ENCODE measurements at places on chromosomes 5 and 9.

DNA sequence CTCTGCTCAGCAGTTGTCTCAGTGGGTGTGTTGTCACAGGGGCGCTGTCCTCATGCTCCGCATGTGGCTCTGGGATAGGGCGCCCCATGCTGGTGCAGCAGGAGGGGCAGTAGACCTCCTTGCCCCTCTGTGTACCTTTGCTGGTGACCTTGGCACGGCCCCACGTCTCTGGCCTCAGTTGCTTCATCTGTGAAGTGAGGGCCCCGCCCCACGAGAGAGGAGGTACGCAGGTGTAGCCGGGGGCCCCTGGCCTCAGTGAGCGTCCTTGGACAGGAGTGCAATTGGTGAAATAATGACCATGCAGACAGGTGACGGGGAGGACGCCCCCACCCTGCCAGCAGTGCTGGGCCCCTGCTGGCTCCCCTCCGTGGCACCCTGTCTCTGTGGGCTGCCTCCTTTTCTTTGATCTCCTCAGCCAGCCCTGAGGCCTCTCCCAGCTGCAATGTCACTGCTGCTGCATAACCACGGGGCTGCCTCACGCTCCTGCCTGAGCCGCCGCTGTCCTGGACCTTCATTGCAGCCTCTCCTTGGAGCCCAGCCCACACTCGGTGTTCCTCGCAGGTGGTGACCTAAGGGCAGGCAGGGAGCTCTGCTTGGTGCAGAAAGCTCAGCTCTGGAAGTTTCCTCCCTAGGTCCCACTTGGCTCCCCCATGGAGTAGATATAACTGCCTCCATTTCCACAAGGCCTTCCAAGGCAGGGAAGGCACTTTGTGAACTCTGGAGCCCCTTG is 57.3 kb downstream of the PHF2 start:
- DNase-seq, result no peak

DNA sequence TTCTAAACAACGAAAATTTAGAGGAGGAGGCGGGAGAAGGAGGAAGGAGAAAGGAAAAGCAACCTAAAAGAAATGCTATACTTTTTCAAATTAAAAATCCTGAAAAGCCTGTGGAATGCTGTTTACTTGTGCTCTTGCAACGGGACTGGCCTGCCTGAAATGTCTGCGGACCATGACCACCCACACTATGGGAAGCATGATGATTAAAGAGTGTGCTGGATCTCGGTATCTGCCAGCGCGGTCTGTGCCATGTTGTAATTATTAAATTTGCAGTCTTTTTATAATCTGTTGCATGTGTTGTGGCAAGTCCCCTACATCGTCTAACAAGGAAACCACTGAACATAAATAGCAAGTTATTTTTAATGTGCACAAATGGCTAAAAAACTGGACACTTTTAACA is 111.4 kb downstream of the FANCC start:
- DNase-seq, result no peak

DNA sequence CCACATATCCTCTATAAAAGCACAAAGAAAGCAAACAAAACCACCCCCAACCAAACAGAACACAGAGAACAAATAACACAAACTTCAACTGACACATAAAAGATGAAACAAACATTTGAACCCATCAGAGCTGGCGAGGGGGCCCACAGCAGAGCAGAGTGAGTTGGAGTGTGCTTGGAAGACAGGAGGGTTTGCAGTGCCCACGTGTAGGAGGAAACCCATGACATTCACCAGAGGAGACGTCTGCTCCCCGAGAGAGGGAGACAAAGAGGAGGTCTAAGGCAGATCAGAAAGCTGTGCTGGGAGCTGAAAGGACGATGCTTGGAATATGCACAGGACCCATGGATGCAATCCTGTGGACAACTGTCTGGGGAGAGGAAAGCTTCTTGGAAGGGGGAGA is 27.0 kb downstream of the MRPL36 start:
- DNase-seq, result peak; percentile 74

DNA sequence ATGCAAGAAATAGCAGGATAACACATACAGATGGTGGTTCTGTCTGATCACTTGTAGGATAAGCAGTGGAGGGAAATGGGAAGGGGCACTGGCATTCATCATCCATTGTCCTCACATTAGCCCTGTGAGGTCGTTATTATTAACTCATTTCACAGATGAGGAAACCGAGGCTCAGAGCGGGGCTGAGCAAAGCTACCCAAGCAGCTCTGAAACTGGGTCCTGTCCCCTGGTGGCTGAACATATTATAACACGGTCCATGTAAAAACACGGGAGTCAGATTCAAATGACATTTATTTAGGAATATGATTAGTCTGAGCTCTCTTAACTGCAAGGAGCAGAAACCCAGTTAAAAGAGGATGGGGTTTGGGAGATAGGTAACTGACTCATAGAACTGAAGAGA is 43.1 kb downstream of the HRH2 start:
- DNase-seq, result peak; percentile 39

- no peak for DNase-seq
These were observed 26.9 kb downstream of the GOLPH3 start for GRCh38 chr5:32147236-32147635.

- no peak for DNase-seq
These were observed 102.5 kb upstream of the GABRP start for GRCh38 chr5:170681013-170681433.

- no peak for DNase-seq
These were observed 11.6 kb downstream of the RPL37 start for GRCh38 chr5:40823459-40823858.

- DNase-seq, result no peak
These were observed 39.4 kb downstream of the SLC6A3 start for GRCh38 chr5:1405539-1406530.

GRCh38 chr9:113154946-113155345 is 4.1 kb downstream of the SLC31A2 start:
- no peak for DNase-seq

Data from NAMALWA (cell line).